ENCODE measurements at places on chromosomes 7 and 10.
A peak's percentile ranks its signal among the peaks of the same experiment; 100 is the strongest.

GRCh38 chr7:157508477-157508881, 171.7 kb downstream of the DNAJB6 start:
- DNase-seq, result no peak

GRCh38 chr7:44511236-44511635, 20.8 kb upstream of the NUDCD3 start:
- DNase-seq, result no peak

GRCh38 chr10:5551531-5552375, 27.0 kb downstream of the CALML3 start:
- peak; percentile 72 for DNase-seq

- peak; percentile 67 for DNase-seq
Observed at GRCh38 chr7:56291-56913, 136.0 kb upstream of the FAM20C start.

DNA sequence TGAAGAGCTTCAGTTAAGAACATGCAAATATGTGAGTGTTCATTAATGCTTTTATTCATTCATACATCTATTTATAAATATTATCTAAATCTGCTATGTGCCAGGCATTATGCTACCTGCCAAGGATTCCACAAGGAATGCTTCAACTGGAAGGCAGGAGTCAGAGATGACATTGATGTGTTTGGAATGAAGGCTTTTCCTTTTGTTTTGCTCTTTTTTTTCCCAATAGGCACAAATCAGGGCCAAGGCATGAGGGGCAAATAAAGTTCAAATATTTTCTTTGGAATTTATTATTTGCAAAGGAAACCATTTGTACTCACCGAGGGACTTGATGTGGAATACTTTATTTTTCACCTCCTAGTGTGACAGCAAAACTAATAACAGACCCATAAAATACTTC, 530.3 kb downstream of the ARL4A start:
- no peak for DNase-seq

DNA sequence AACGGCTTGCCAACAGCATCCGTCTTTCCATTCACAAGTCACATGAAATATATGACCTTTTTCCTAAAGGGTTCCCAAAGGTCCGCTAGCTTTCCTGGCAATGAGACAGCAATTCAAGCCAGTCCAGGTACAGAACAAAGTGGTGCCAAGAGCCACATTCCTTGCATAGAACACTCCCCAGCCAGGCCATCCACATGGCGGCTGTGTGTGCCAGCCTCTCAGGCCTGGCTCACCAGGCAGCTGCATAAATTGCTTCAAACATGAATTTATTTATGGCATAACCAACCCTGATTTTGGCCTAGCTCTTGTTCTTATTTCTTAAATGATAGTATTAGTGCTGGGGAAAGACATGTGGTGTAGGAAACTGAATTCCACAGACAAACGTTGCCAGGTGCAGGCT, 63.7 kb upstream of the CREB5 start:
- no peak for DNase-seq

DNA sequence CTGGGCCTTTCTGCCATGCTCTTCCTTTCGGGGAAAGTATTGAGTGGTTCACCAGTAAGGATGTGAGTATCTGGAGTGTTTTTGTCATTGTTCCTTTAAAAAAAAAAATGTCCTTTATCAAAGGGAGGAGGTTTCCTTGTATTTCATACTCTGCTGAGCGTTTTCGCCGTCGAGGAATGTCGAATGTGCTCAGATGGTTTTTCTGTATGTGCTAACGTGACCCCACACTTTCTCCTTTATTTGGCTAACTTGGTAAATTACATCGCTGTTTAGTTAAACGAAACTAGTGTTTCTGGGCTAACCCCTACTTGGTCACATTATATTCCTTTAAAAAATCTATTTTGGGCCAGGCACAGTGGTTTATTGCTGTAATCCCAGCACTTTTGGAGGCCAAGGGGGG, 45.9 kb downstream of the INPP5A start:
- DNase-seq, result peak; percentile 27

DNA sequence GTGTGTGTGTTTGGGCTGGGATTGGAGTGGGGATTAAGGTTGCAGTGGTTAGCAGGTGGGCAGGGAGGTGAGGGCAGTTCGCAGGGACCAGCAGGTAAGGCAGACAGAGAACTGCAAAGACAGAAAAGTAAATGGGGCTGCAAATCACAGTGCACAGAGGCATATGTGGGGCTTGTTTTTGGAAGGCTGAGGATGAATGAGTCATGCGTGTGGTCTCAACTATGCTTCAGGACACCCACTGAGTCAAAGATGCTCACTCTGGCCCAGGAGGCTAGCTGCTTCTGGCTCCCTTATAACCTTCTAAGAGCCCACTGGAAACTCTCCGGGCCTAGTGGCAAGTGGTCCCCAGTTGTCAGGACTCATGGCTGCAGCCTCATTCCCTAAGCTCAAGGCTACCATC, 118.2 kb downstream of the ZNF248 start:
- DNase-seq, result no peak

DNA sequence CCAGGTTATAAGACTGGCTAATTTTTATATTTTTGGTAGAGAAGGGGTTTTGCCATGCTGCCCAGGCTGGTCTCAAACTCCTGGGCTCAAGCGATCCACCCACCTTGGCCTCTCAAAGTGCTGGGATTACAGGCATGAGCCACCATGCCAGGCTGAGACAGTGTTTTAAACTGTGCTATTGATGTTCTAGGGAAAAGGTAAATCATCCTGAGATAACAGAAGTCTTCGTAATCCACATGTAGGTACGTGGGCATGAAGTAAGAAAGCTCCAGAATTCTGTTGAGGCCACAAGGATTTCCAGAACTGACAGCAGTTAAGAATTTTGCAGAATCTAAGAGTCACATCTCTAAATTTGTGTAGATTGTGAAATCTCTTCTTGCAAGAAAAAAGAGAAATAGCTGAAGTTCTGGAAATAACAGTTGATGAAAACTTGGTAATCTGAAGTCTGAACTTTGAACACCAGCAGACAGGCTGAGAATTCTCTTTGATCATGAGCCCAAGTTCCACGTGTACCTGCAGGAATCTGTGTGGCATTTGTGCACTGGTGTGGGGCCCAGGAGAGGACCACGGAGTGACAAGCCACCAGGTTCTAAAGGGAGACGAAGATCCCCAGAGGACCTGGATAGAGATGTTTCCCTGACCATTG, 24.6 kb downstream of the C7orf33 start:
- DNase-seq, result no peak

DNA sequence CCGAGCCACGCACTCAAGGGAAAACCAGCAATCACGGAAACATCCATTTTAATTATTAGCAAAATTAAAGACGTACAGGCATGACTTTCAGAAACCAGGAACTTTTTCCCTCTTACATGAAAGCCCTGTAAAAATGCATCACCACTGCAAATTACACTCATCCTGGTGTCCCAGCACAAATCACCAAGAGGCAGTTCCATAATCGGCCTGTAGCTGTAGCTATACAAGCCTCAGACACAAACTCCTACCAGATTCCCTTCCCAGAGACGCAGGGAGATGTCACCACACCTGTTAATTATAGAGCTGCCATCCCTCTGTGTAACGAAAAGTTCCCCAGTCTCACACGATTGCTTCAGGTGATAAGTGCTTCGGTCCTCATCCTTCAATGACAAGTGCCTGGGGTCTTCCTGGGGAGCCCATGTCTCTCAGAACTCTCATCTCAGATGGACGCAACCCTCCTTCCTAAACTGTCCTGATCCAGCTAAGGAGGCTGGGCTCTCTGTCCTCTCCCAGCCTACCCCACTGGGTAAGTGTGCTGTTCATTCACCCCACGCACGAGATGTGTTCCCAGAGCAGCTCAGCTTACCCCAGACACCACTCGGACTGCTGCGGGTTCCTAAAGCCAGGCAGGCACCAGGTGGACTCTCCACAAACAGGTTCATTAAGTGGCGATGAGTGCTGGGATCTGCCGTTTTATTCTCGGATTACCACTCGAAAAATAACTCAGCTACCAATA, 5.9 kb downstream of the FGFR2 start:
- no peak for DNase-seq

DNA sequence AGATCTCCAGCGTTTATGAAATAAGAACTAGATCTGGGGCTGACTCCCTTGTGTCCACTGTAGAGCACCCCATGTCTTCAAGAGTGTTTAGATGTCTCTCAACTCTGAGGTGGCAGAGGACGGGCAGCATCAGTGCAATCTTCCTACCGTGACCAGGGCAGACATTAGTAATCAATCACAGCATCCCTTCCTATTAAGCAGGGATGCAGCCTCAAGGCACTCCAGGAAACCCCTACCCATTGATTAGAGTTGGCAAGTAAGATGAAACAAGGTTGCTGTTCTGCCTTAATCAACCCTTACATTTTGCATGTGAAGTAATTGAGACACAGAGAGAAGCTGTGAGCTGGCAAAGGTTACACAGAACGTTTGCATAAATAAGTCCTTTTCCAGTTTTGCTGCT, 283.7 kb upstream of the ZMIZ1 start:
- DNase-seq, result no peak

DNA sequence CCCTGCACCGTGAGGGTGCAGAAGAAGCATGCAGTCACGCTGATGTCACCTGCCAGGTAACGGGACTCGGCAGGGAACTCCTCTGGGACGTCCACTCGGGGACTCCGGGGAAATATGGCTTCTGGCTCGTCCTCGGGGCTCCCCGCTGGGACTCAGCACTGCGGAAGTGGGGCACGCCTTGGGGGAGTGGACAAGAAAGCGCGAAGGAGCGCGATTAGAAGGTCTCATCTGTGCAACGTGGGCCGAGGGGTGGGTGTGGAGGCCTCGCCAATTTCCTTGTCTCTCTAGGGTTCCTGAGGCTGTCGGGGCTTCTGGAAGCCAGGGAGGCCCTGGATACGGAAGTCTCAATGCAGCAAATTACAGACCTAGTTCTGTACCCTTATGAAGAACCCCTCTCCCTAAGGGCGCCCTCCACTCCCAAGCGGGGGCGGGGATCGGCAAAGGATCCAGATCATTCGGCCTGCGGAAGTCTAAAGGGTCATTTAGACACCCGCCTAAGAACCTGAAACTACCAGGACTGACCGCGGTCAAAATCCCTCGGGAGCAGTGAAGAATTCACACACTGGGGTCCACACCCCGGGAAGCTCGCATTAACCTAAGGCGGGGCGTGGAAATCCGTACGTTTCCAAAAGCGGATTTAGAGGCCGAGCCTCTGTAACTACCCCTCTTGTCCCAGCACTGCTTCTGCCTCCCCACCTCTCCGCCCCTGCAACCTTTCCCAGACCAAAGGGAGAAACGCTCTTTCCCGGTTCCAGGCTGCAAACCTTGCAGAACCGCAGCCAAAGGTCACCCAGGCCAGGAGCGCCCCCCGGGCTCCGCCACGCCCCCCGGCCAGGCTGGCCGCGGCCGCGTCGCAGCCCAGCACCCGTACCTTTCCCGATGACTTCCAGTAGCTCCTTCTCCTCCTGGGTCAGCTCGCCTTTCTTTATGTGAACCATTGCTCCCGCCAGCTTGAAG, 640 bp downstream of the ANKMY2 start:
- DNase-seq, result peak; percentile 79

- DNase-seq, result no peak
Observed at GRCh38 chr7:151131592-151132293, 35.8 kb downstream of the GBX1 start.

GRCh38 chr7:6422926-6423632, 24.7 kb downstream of the DAGLB start:
- DNase-seq, result no peak

- DNase-seq, result no peak
Observed at GRCh38 chr7:148982654-148983199, 45.6 kb downstream of the PDIA4 start.

DNA sequence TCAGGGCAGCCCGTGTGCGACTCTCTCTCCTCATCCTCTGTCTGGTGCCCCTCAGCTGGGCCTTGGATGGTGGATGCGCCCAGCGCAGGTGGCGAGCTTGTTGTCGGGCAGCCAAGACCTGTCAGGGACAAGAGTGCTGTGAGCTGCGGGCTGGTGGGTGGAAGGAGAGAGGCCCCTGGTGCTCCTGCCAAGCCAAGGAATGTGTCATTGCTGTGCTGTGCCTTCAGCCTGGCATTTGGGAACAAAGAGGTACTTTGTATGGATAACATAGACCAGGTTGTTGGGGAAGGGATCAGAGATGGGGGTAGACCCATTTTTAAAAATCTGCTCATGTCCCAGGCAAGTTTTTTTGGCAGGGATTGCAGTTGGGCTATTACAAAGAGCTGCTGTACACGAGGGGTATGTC, 120.9 kb downstream of the PKD1L1 start:
- DNase-seq, result no peak

DNA sequence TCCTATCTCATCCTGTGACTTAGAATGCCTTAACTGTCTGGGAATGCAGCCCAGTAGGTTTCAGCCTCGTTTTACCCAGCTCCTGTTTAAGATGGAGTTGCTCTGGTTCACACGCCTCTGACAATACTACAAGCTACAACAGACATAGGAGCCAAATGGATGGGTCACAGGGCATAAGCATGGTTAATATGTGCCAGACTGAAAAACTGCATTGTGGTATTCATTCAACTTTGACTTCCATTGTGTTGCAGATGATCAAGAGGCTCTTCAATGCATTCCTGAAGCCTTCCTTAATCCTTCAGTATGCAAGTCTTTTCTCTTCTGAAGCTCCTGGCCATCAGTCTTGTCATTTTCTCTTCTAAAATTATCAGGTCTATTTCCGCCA, 20.3 kb upstream of the RNF32 start:
- DNase-seq, result no peak

DNA sequence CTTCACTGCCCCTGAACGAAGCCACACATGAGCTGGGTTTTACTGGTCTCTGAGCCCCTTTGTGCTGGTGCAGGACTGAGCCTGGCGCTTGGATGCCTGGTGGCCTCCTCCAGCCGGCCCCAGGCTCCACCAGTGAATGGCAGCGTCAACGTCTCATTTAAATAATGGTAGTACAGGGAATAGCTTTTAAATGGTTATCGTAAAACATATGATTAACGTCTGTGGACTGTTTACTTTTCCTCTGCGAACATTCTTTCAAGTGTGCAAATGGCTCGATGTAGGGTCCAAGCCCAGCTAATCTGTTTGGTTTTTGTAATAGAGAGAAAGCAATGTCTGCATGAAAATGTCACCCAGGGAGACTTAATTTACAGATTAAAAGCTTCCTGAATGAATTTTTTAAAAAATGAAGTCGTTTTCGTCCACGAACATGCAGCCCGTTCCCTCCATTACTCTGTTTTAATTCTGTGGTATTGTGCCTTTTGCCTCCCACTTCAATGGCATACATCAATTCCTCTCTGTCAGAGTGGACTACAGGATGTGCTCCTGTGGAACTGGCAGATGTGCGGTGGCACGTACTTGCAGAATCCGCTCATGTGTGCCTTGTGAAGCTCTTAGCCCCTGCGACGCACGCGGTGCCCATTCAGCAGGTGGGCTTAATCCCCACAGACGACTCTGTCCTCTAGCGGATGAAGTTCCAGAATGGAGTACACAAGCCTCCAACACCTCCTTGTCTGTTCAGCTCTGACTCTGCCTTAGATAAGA, 192.7 kb downstream of the TCF7L2 start:
- DNase-seq, result no peak

GRCh38 chr7:49125246-49125645, 200.9 kb downstream of the CDC14C start:
- no peak for DNase-seq
